Activated T-helper 2 cell treated with anti-CD3 and anti-CD28 coated beads, Interferon-gamma antibody, Interleukin-2, Interleukin-4, amounts not matched to agents 10 μg/mL and 5 μg/mL and 100 μg/mL, durations not matched to agents 14 hours and 24 hours and 36 hours (primary cell): ENCODE measurements at places on chromosomes 2 and 18.

GRCh38 chr2:181231886-181232621, 225.1 kb upstream of the ITGA4 start:
- H3K27me3 ChIP-seq, result no peaks in the 10 kb centered on the region
- DNase-seq, result no peak
- H3K4me3 ChIP-seq, result no peak overlapping the region
- no peak overlapping the region for H3K27ac ChIP-seq
- H3K4me1 ChIP-seq, result peaks cover 44% of the 10 kb centered on the region
- peaks cover 71% of the 10 kb centered on the region for H3K36me3 ChIP-seq

- no peaks in the 10 kb centered on the region for H3K36me3 ChIP-seq
- H3K4me3 ChIP-seq, result no peak overlapping the region
- H3K4me1 ChIP-seq, result no peaks in the 10 kb centered on the region
Observed at GRCh38 chr2:183348492-183348891, 224.2 kb downstream of the NUP35 start.

DNA sequence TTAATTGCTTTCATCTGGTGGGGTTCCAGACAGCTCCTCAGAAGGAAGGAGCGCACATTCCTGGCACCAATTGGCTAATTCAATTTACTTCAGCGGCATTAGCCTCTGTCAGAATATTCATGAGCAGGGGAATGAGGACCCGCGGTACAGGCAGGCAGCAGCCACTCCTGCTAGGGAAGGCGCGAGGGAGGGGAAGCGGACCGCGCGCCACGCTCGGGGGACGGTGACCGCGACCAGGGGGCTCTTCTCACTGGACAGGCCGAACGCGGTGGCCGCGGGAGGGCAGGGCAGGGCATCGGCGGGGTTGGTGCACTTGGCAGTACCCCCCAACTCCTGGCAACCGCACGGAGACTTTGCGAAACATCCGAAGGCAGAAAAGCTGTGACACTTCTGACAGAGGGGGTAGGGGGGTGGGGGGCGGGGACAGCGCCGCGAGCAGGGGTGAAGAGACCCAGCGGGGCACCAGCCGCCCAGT, at the start of gene CDH20:
CDH20 (plus strand) TSS at position 160 of the 475 bp plus-strand sequence.
- DNase-seq, result no peak
- no peak within 1 kb of the TSS for H3K4me3 ChIP-seq
- no peaks in the 10 kb centered on the region for H3K36me3 ChIP-seq
- no peaks in the 10 kb centered on the region for H3K4me1 ChIP-seq
- no peak within 1 kb of the TSS for H3K27ac ChIP-seq

- no peak overlapping the region for H3K4me3 ChIP-seq
- no peaks in the 10 kb centered on the region for H3K27me3 ChIP-seq
- peaks cover 62% of the 10 kb centered on the region for H3K36me3 ChIP-seq
- H3K27ac ChIP-seq, result no peak overlapping the region
- peaks cover 3% of the 10 kb centered on the region for H3K4me1 ChIP-seq
- no peak for DNase-seq
Observed at GRCh38 chr2:135163306-135163705, 111.2 kb downstream of the RAB3GAP1 start.
